ENCODE measurements at places on chromosomes 1 and 21. TPM values are rescaled to one million over a fixed set of nuclear protein-coding genes. Genes with fewer than 3 reads are reported as not detected.
A peak's percentile ranks its signal among the peaks of the same experiment; 100 is the strongest.

Gene BEST4
- total RNA-seq: 0.26 TPM

Gene AMY1A
- not detected for total RNA-seq

Gene SPOCD1
- total RNA-seq: not detected

Gene ARV1
- total RNA-seq: 24.7 TPM

Gene WDR64
- total RNA-seq: not detected

Gene IFI6
- total RNA-seq: 10.3 TPM

Gene ARHGAP30
- 10.0 TPM for total RNA-seq

Gene FAF1
- 64.6 TPM for total RNA-seq

Gene SELL
- total RNA-seq: 0.40 TPM

GRCh38 chr1:61709908-61710289 is 15.0 kb downstream of the TM2D1 start:
- H3K36me3 ChIP-seq: peaks cover 20% of the 10 kb centered on the region
- no peak overlapping the region for H3K4me3 ChIP-seq
- no peak overlapping the region for H3K27ac ChIP-seq
- no peak for DNase-seq
- no peaks in the 10 kb centered on the region for H3K27me3 ChIP-seq

DNA sequence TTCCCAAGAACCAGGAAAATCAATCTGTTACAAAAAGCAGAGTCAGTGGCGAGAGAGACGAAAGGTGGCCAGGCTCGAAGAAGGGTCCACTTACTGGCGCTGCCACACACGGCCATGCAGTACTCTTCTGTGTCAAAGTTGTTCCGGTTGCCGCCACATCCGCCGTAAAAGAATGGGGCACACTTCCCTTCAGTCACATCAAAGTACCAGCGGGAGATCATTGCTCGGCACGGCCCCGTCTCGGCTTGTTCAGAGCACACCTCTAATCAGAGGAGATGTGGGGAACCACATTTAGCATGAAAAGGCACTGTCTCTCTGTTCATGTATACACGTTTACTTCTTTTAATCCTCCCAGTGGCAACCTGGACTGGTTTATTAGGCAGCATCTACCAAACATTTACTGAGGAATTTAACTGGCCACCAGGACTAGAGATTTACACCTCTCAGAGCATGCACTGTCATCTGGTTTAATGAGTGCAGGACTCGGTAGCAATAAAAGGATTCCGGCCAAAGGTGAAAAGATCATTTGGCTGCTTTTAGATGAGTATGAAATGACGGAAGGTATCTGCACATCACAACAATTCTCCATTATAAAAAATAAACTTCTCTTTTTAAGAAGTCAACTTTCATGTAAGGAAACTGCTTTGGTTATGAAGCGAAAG is 170.5 kb downstream of the APP start:
- H3K27ac ChIP-seq: no peak overlapping the region
- H3K4me3 ChIP-seq: no peak overlapping the region
- peaks cover 16% of the 10 kb centered on the region for H3K4me1 ChIP-seq
- no peak for DNase-seq
- H3K27me3 ChIP-seq: no peaks in the 10 kb centered on the region
- no peaks in the 10 kb centered on the region for H3K36me3 ChIP-seq

DNA sequence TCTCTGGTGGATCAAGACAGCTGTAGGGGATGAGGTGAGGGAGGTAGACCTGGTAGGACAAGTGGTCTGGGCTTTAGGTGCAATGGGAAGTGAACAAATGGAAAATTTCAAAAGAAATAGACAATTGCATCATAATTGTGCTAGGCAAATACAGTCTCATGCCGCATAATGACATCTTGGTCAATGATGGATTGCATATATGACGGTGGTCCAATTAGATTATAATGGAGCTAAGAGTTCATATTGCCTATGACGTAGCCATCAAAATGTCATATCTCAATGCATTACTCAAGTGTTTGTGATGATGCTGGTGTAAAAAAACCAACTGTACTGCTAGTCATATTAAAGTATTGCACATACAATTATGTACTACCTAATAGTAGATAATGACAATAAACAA is 19.0 kb downstream of the KCNK2 start:
- no peaks in the 10 kb centered on the region for H3K27me3 ChIP-seq
- no peaks in the 10 kb centered on the region for H3K36me3 ChIP-seq

- no peak for DNase-seq
- no peak overlapping the region for H3K27ac ChIP-seq
- H3K27me3 ChIP-seq: no peaks in the 10 kb centered on the region
- peaks cover 44% of the 10 kb centered on the region for H3K36me3 ChIP-seq
- H3K4me1 ChIP-seq: no peaks in the 10 kb centered on the region
Observed at GRCh38 chr21:25904044-25904695, 169.4 kb downstream of the GABPA start.

DNA sequence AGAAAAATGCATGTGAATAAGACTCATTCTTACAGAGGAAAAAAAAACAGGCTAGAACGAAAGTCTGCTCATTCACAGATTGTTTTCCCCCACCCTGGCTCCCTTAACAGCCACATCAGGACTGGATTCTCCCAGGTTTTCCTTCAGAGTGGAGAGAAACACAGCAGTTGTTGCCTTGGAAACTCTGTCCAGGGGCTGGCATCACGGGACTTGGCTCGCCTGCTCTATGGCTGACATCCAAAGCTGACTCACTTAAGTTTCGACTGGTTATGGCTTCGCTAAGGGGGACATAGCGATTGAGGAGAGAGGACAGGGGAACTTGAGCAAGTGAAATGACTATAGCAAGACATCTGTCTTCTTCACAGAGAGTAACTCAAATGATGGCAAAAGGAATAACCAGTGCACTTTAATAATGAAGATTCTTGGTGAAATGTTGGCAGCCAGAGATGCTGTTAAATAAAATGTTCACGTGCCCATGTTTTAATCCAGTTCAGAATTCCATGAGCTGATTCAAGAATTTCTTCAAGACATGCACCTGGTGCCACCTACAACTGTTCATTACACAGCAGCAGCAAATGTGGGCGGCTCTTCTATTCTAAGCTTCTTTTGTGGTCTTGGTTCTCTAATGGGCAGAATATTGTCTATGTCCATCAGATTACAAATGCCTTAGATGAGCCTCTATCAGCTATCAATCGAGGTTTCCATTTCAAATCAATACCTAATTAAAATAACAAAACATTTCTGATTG is 21.8 kb downstream of the MIS18A start:
- no peaks in the 10 kb centered on the region for H3K27me3 ChIP-seq
- H3K36me3 ChIP-seq: no peaks in the 10 kb centered on the region
- H3K4me1 ChIP-seq: peaks cover 25% of the 10 kb centered on the region
- H3K4me3 ChIP-seq: no peak overlapping the region
- no peak for DNase-seq

DNA sequence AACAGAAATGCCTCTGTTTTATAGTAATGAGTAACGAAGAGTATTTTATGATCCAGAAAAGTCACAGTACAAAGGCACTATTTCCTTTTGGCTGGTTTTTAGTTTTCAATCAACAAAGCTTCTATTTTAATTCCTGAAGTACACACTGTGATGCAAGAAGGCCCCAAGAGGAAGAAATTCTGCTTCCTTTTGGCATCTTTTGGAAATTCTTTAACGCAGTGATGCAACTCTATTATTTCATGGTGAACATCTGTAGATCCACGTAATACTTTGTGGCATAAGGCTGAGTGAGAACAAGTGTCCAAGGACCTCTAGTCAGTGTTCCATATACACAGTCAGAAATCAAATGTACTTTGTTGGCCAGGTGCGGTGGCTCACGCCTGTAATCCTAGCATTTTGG is 137.5 kb downstream of the TGFB2 start:
- no peaks in the 10 kb centered on the region for H3K27me3 ChIP-seq
- no peak for DNase-seq
- peaks cover 21% of the 10 kb centered on the region for H3K4me1 ChIP-seq

- no peak overlapping the region for H3K4me3 ChIP-seq
- no peaks in the 10 kb centered on the region for H3K27me3 ChIP-seq
- no peak for DNase-seq
Observed at GRCh38 chr1:94544706-94545490, 3.3 kb upstream of the F3 start.

DNA sequence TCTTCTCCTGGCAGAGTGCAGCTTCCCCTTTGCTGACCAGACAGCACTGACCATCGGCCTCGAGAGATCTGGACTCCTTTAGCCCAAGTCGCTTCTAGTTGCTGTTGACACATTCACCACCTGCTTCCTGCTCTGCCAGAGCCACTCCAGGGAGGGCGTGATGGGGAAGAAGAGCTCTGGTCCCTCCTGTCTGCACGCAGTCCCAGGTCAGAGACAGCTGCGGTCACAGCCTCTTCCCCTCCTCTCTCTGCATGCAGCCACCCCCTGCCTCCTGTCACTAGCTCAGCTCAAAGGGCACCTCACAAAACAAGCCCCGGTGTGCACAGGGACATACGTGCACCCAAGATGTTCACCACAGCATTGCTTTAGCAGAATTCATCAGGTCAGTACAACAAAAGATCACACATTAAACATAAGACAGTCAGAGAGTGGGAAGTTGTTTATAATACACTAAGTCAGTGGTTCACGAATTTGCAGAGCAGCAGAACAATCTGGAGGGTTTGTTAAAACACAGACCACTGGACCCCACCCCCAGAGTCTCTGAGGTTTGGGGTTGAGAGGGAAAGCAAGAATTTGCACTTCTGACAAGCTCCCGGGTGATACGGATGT is 132.9 kb downstream of the SYF2 start:
- H3K4me3 ChIP-seq: no peak overlapping the region
- H3K27ac ChIP-seq: no peak overlapping the region
- no peak for DNase-seq
- H3K27me3 ChIP-seq: peaks cover 55% of the 10 kb centered on the region
- H3K4me1 ChIP-seq: no peaks in the 10 kb centered on the region

DNA sequence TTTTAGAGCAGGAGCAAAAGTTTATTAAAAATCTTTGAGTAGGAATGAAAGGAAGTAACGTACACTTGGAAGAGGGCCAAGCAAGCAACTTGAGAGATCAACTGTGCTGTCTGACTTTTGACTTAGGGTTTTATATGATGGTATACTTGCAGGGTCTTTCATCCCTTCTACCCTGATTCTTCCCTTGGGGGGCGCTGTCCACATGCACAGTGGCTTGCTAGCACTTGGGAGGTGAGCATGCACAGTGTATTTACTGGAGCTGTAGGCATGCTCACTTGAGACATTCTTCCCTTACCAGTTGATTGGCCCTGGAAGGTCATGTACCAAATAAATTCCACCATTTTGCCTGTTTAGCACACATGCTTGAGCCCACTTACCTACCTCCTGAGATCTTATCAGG is 1001.3 kb upstream of the ADGRL2 start:
- no peaks in the 10 kb centered on the region for H3K4me1 ChIP-seq
- no peak for DNase-seq
- no peak overlapping the region for H3K27ac ChIP-seq
- no peak overlapping the region for H3K4me3 ChIP-seq
- no peaks in the 10 kb centered on the region for H3K27me3 ChIP-seq
- no peaks in the 10 kb centered on the region for H3K36me3 ChIP-seq

GRCh38 chr1:165860065-165860464 is 32.7 kb downstream of the UCK2 start:
- no peak overlapping the region for H3K4me3 ChIP-seq
- DNase-seq: no peak

GRCh38 chr1:21511579-21512522 is 2.6 kb downstream of the ALPL start:
- H3K4me1 ChIP-seq: peaks cover 11% of the 10 kb centered on the region
- H3K27me3 ChIP-seq: peaks cover 15% of the 10 kb centered on the region
- no peak overlapping the region for H3K4me3 ChIP-seq
- no peaks in the 10 kb centered on the region for H3K36me3 ChIP-seq
- H3K27ac ChIP-seq: no peak overlapping the region

- no peaks in the 10 kb centered on the region for H3K4me1 ChIP-seq
- no peaks in the 10 kb centered on the region for H3K27me3 ChIP-seq
- H3K27ac ChIP-seq: no peak overlapping the region
- no peak overlapping the region for H3K4me3 ChIP-seq
Observed at GRCh38 chr1:206735553-206736031, 35.0 kb upstream of the IL19 start.

- peak overlapping the region; percentile 3 for H3K4me3 ChIP-seq
- DNase-seq: no peak
- peaks cover 3% of the 10 kb centered on the region for H3K4me1 ChIP-seq
- no peaks in the 10 kb centered on the region for H3K36me3 ChIP-seq
- peak overlapping the region; percentile 68 for H3K27ac ChIP-seq
Observed at GRCh38 chr1:92755541-92756461, 29.1 kb downstream of the EVI5 start.

DNA sequence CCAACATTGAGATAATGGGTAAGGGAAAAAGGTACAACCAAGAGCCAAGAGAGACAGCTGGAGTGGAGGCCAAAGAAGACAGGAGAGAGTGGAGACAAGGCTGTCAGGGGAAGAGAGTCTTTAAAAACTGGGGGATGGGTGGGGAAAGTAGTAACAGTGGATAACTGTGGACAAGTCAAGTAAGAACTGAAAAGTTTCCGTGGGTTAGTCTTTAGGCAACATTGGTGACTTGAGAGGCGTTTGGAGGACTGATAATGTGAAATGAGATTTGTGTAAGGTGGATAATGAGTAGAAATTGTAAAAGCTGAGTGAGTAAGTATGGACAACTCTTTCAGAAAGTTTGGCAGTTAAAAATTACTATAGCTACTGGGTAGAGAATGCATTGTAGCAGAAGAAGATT is 10.4 kb downstream of the PPP2R5A start:
- H3K27me3 ChIP-seq: no peaks in the 10 kb centered on the region
- H3K4me1 ChIP-seq: peaks cover 15% of the 10 kb centered on the region
- H3K27ac ChIP-seq: no peak overlapping the region
- no peak for DNase-seq
- no peaks in the 10 kb centered on the region for H3K36me3 ChIP-seq

- DNase-seq: no peak
- no peaks in the 10 kb centered on the region for H3K27me3 ChIP-seq
- no peak overlapping the region for H3K4me3 ChIP-seq
- no peak overlapping the region for H3K27ac ChIP-seq
- H3K4me1 ChIP-seq: no peaks in the 10 kb centered on the region
Observed at GRCh38 chr1:217048104-217048707, 325.0 kb upstream of the ESRRG start.

GRCh38 chr1:206098242-206098919 is 18.8 kb downstream of the AVPR1B start:
- no peak overlapping the region for H3K27ac ChIP-seq
- DNase-seq: no peak
- no peaks in the 10 kb centered on the region for H3K4me1 ChIP-seq
- no peaks in the 10 kb centered on the region for H3K27me3 ChIP-seq
- H3K36me3 ChIP-seq: no peaks in the 10 kb centered on the region
